ENCODE measurements at places on chromosomes 13 and 19.
A peak's percentile ranks its signal among the peaks of the same experiment; 100 is the strongest.

DNA sequence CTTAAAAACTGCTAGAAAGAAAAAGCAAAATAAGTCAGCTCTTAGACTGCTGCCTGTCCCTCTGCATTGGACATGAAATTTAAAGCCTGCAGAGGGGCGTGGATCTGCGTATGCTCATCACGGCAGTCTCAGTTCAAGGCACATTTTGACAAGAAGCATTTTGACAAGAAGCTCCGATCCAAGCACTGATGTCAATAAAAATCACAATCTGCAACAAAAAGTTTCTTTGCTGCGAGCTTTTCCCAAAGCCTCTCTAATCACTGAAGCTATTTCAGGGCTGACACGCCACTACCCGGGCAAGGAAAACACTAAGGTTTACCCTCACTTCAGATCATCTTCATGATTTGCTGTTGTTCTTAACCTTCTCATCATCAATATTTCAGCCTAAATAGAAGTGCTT, 7.4 kb downstream of the DCUN1D2 start:
- no peak for DNase-seq

GRCh38 chr19:44752816-44753625, 4.5 kb downstream of the BCL3 start:
- DNase-seq, result peak; percentile 94

DNA sequence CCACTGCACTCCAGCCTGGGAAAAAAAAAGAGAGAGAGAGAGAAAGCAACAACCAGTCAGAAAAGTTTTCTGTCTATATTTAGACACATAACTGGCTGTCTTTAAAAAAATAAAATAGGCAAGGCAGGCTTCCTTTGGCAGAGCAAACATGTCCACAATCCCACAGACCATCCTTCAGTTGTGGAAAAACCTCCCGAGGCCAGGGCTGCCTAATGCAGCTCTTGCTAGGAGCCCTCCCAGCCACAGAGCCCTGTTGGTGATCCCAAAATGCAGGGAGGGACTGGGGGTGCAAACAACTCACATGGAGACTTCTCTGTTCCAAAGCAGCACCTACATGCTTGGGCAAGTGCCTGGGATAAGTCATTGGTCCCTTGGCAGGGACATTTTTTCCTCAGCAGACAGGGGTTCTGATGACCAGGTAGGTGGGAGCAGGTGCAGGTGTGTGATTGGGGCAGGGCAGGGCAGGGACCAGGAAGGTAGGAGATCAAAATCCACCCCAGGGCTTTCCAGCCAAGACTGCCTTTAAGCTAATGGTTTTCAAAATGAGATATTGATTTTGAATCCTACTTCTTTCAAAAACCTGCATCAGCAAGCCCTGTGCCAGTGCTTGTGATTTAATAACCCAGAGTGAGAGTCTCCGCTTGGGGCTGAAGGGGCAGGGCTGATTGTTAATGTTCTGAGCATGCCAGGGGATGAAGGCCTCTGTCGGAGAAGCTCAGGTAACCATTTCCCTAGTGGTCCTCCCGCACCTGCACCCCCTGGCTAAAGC, 178.5 kb downstream of the USP12 start:
- no peak for DNase-seq

DNA sequence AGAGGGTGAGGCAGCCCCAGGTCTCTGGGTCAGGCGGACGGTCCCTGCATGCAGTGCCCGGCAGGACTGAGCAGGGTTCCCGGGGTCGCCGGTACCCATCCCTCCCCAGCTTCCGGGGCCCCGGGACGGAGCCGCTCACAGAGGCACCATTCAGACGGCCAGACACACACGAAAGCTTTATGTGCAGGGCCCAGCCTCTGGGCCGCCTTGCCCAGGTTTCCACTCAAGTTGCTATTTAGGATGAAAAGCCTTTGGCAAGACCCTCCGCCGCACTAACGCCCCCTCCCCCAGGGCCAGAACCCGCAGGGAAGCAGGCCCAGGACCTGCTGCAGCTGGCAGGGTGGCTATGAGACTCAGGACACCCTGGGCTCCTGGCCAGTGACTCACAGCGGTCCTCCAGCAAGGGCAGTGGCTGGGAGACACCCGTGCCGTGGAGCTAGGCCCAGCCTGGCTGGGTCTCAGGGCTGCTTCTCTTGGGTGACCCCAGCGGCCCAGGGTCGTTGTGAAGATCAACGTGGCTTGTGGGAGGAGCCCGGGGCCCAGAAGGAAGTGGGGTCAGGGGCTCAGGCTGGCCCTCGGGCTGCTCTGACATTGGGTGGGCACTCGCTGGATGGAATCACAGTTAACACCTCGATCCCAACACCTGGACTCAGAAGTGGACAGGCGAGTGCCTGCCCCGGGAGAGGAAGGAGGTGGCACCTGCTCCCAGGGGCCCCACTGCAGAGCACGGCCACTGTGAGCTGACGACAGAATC, 4.8 kb downstream of the C19orf25 start:
- DNase-seq, result no peak

DNA sequence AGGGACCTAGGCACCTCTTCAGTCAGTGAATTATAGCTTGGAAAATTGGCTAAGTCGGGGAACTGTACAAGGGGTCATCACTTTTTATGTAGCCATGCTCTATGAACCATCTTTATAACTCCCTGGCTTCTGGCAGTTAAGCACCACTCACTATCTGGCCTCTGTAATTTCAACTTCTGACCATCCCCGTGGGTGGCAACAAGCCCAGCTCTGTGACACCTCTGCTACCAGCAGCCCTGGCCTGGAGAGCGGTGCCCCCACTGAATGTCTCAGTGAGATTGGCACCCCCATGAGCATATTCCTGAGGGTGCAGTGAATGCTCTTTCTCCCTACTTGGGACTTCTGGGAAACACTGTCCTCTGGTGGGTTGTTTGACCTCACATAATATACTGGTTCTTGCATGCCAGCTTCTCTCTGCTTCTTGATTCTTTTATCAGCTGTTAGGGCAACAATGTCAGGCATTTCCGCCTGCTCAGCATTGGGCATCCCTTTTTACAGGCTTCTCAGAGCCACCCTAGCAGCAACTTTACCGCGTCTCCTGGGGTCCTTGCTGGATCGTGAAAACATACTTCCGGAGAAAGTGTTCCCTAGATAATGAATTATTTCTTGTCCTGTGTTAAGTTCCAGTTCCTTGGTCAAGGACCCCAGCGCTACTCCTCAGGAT, 10.4 kb downstream of the KL start:
- DNase-seq, result no peak

DNA sequence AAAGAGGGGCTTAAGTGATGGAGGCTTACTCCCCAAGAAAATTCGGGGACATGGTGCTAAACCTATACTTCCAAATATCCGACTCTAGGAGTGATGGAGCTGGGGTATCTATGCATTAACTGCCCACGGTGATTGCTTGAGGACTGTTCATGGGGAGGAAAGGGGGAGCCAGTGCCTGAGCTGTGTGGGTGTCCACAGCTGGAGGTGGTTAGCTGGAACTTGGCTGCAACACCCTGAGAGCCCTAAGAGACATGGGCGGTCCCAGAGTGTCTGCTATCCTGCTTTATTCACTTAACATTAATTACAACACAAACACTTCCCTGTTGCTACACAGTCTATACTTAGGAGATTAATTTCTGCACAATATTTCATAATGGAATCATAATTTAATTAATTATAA, 28.1 kb upstream of the POMP start:
- DNase-seq, result no peak

GRCh38 chr13:84865783-84866221, 933.4 kb downstream of the SLITRK6 start:
- DNase-seq, result no peak

DNA sequence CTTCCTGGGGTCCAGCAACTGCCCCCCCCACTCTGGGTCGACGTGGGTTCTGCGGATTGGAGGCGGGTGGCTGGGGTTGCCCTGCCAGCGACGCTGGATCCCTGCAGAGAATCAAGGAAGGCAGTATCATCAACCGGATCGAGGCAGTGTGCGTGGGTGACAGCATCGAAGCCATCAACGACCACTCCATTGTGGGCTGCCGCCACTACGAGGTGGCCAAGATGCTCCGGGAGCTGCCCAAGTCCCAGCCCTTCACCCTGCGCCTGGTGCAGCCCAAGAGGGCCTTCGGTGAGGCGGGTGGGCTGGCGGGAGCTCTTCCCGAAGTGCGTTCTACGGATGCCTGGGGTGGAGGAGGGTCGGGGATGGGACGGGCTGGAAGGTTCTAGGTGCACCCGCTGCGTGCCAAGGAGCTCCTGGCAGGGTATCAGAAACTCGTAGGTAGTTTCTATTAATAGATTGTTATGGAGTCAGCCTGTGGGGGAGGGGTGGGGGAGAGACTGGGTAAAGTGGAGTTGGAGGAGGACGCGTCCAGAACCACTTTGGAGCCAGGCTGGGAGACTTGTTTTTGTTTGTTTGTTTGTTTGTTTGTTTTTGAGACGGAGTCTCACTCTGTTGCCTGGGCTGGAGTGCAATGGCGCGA, 1.5 kb downstream of the GIPC3 start:
- no peak for DNase-seq

- no peak for DNase-seq
These were observed 32.4 kb downstream of the ZNF787 start for GRCh38 chr19:56088497-56089215.

Measured in NCI-H510A (cell line).